Stimulated activated CD4-positive, alpha-beta T cell treated with anti-CD3 and anti-CD28 coated beads, Interleukin-2, amount 100 ng/mL, for 4 hours (primary cell): ENCODE measurements at places on chromosomes 12 and 14.
A peak's percentile ranks its signal among the peaks of the same experiment; 100 is the strongest.

DNA sequence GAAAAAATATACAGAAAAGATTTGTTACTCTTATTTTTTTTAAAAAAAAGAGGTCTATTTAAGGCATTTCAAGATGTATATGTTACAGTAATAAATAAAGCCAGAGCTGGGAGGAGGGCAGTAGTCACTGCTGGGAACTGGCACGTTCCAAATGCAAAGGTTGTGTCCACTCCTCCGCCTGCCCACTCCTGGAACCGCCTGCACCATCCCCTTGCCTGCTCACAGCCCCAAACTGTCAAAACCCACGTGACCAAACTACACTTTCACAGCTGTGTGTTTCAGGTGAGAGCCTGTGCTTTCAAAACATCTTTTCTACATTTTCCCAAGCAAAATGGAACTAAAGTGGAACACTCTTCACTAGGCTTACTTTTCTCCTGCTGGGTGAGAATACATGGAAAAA, 160.4 kb downstream of the TTC7B start:
- DNase-seq, result no peak

DNA sequence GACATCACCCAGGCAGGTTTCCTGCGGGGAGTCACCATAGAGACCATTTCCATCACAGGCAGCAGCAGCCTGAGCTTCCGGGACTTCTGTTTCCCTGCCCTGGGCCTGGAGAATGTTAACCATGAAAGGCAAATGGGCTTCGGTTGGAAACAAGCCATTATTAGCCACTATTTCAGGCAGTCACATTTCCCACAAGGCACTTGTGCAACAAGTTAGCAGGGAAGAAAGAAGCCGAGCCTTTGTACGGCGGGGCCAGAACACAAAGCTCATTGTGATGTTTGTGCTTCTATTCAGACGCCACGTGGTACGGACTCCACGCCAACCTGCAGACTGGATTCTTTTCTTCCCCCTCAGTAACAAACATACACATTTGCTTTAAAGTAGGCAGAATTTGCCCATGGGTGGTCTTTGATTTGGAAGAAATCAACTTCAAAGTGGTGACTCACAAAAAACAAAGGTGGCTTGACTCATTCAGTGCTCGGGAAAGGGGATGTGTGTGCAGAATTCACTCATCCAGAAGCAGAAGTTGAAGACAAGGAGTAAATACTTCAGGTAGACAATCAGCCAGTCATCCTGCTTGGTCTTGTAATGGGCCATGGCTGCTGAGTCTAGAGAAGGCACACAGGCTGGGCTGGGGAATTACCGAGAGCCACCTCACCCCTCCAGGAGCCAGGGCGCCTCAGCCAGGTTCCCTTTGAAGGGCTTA, 154.2 kb upstream of the PRMT8 start:
- no peak for DNase-seq

DNA sequence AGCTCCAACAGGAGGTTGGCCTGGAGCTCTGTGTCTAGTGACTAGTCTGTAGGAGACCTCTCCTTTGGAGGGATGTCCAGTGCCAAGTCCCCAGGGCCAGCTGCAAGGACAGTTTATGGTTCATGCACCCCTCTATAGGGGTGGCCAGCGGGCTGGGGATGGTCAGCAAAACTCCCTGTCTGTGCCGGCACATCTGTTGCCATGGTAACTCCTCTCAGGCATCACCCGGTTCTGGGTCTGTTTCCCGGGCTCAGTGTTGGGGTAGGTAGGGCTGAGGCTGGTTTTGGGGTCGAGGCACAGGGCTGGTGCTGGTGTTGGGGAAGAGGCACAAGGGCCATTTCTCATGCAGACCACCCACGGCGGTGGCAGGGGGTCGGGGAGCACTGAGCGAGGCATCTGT, 196.8 kb downstream of the RBM19 start:
- no peak for DNase-seq

- no peak for DNase-seq
Measured at GRCh38 chr12:57154804-57155434, 7.5 kb upstream of the LRP1-AS start.

DNA sequence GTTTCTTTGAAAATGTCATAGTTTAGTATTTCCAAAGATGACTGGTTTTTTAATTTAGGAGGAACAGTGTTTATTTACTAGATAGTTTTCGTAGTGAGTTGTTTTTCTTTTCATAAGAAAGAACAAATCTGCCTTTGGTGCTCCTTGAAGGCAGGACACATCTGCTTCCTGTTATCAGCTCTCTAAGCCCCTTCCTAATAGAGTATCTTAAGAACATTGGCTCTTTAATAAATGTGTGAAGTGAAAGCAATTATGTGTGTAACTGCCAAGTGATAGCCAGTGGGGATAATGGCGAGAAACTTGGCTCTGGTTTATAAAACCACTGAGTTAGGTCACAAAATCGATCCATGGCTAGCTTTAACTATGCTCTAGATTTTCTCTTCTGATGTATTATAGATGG, 23.5 kb upstream of the PPFIBP1 start:
- no peak for DNase-seq

- DNase-seq, result peak; percentile 54
Measured at GRCh38 chr14:61662437-61663311, 32.6 kb upstream of the HIF1A start.

GRCh38 chr12:76020731-76021672, 10.6 kb downstream of the PHLDA1 start:
- peak; percentile 66 for DNase-seq

DNA sequence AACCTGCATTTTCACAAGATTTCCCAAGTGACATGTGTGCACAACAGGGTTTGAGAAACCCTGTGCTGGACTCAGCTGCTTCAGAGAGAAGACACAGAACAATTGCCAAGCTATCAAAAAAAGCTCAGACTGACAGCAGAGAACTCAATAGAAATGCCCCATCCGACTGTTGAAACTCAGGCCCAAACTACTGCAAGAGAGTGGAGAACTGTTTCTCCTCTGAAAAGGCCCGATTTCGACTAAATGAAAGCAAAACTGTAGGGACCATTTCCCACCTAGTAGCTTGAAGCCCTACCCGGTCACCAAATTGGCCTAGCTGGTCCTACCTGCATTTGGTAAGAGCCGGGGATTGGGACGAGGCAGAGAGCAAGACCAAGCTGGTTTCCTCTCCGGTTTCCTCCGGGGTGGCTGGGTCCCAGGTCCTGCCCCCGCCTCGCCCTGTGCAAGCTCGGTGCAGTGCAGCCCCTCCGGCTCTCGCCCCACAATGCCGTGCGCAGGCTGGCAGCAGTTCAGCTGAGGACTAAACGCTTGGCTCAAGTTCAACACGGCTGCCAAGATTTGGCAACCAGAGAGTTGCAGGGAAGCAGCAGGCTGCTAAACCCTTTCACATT, 1180.6 kb downstream of the VRK1 start:
- peak; percentile 66 for DNase-seq

GRCh38 chr12:58372298-58372697, 430.9 kb downstream of the ATP23 start:
- DNase-seq, result no peak

DNA sequence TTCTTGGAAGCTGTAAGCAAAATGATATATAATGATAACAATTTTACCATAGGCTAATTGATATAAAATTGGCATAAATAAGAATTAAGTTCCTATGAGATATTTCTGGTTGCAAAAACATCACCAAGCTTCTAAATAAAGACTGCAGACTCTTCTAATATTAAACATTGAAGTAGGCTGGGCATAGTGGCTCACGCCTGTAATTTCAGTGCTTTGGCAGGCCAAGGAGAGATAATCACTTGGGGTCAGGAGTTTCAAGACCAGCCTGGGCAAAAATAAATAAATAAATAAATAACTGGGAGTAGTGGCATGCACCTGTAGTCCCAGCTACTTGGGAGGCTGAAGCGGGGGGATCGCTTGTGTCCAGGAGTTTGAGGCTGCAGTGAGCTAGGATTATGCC, 71.8 kb downstream of the NPAS3 start:
- DNase-seq, result no peak

DNA sequence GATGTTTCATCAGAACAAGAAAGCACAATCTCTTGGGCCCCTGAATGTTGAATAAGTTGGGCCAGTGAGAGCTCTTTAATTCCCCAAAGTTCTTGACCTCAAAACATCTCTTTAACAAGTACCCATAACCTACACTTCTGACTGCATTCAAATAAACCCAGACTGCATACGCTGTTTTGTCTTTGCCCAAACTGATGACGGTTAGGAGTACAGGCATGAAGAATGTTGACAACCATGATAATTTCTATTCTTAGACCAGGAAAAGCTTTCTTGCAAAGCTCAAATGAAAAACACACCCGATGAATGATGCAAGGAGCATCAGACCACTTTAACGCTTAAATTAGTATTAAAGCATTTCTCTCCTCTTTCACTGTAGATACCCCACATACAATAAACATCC, 11.7 kb upstream of the RAB3IP start:
- no peak for DNase-seq

GRCh38 chr14:104794993-104795780, at the start of gene AKT1:
Gene AKT1, minus strand, starts transcription at chr14:104795748. Its CDS starts 3,105 bp downstream, at chr14:104792643.
- no peak for DNase-seq

DNA sequence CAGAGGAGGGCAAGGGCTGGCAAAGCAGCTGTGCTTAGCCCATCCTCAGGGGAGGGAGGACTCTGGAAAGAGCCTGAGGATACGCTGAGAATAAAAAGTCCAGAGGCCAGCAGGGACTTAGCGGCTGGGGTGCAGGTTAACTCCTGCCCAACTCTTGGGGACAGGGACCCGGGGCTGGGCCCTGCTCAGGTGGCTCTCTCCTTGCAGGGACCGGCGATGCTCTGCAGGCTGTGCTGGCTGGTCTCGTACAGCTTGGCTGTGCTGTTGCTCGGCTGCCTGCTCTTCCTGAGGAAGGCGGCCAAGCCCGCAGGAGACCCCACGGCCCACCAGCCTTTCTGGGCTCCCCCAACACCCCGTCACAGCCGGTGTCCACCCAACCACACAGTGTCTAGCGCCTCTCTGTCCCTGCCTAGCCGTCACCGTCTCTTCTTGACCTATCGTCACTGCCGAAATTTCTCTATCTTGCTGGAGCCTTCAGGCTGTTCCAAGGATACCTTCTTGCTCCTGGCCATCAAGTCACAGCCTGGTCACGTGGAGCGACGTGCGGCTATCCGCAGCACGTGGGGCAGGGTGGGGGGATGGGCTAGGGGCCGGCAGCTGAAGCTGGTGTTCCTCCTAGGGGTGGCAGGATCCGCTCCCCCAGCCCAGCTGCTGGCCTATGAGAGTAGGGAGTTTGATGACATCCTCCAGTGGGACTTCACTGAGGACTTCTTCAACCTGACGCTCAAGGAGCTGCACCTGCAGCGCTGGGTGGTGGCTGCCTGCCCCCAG, 2.8 kb downstream of the B3GNT4 start:
- no peak for DNase-seq

- DNase-seq, result no peak
Measured at GRCh38 chr12:42426746-42427145, 100.8 kb downstream of the PPHLN1 start.

GRCh38 chr12:46903058-46903457, 77.3 kb upstream of the SLC38A4 start:
- DNase-seq, result no peak

DNA sequence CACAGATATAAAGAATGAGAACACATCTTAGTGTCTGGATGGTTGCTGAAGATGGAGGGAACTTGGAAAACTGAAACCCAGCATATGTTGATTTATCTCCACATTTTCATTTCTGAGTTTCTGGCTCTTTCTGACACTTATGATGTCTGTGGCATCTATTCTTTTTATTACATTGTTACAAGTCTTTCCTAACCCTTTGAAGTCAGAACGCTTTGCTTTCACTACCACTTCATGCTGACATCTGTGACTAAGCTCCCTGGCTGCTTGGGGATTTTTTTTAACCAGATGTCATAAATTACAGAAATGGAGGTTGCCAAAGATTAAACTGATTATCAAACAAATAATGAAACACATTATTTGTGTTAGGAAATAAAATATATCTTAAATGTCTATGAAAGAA, 188.7 kb downstream of the KITLG start:
- no peak for DNase-seq

DNA sequence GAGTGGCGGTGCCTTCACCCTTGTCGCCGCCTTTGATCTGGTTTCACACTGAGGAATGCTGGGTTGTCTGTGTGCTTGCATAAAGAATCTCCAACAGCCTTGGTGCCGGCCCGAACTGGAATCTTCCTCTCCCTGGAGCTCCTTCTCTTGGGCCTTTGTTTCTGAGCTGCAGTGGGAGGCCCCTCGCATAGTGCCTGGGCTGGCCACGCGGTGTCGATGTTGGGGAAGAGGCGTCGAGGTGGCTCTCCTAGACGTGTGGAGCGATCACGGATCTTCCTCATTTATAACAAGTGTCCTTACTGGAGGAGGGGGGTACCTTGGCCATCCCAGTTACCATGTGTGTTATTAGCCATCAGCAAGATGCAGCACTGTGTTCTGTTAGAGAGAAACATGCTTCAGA, 60.6 kb downstream of the ADGRD1 start:
- DNase-seq, result no peak

- DNase-seq, result no peak
Measured at GRCh38 chr12:130196827-130197226, 34.6 kb downstream of the FZD10 start.

DNA sequence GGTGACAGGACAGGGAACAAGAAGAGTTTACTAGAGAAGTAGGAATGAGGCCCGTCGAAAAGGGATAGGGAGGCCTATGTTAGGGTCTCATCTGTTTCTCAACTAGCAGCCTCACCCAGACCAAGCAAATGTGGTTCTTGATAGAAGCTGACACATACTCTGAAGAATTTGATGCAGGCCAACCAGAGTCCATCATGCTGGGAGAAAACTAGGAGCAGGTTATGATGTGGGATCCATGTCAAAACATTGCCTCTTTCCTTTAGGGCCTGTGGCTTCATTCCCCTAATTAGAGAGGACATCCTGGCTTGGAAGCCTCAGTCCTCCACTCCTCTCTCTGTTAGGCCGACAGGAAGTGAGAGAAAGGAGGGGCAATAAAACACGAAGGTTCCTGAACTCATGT, 122.8 kb downstream of the NTF3 start:
- DNase-seq, result no peak

- no peak for DNase-seq
Measured at GRCh38 chr12:47755655-47756562, 2.8 kb downstream of the RAPGEF3 start.

- no peak for DNase-seq
Measured at GRCh38 chr14:71629250-71629649, 303.0 kb upstream of the RGS6 start.

DNA sequence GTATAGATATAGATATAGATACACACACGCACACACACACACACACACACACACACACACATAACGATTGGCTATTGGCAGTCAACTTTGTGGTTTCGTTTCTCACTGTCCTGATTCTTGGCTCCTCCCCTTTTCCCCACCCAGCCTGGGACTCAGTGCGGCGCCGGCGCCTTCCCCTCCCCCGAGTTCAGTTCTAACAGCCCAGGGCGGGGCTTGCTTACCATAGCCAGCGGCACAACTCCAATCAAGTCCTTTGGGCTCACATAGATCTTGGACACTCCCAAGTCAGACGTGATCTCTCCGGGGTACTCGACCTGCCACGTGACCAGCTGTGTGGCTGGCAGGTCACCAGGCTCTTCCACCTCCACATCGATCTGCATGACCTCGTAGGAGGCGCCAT, 484.1 kb downstream of the GLT1D1 start:
- no peak for DNase-seq

GRCh38 chr12:72699362-72699761, 427.2 kb downstream of the TRHDE start:
- DNase-seq, result no peak
